ENCODE measurements at places on chromosomes 7 and 10.

DNA sequence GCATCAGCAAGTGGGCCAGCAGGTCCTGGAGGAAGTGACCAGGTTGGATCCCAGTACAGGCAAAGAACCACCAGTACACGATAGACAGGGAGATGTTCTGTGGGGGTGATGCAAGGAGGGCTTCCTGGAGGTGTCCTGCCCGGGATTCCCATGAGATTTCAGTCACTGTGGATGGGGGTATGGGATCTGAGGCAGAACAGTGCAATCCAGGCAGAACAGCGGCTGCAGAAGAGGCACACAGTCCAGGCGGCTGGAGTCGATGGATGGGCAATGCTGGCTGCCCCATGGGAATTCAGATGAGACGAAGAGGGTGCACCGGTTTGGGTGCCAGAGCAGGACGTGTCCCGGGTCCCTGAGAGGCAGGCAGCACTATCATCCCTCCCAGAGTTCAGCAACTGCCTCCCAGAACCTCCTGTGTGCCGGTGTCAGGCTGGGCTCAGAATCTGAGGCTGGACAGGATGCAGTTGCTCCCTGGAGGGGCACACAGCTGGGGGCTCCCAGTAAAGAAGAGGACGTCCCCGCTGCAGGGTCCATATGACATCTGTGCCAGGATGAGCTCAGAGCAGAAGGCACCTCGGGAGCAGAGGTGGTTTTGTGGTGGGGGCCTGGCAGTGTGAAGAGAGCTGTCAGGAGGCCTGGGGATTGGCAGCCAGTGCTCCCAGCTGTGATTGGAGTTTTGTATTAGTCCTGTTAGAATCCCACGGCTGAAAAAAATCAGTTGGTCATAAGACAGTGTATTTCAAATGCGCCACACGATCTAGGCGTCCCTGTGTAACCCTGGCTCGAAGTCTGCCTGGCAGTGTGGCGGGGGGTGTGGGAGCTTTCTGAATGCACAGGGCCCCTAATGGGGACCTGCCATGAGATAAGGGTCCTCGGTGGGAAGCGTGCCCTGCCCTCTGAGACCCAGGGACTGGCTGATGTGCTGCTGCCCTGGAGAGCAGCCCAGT, 3.2 kb downstream of the KNDC1 start:
- DNase-seq, result no peak

GRCh38 chr10:16854623-16855022, 37.4 kb upstream of the RSU1 start:
- peak; percentile 71 for DNase-seq

GRCh38 chr10:129350690-129351089, 116.4 kb upstream of the MGMT start:
- DNase-seq, result no peak

- no peak for DNase-seq
Observed at GRCh38 chr7:96122746-96123145, 199.2 kb downstream of the SLC25A13 start.

DNA sequence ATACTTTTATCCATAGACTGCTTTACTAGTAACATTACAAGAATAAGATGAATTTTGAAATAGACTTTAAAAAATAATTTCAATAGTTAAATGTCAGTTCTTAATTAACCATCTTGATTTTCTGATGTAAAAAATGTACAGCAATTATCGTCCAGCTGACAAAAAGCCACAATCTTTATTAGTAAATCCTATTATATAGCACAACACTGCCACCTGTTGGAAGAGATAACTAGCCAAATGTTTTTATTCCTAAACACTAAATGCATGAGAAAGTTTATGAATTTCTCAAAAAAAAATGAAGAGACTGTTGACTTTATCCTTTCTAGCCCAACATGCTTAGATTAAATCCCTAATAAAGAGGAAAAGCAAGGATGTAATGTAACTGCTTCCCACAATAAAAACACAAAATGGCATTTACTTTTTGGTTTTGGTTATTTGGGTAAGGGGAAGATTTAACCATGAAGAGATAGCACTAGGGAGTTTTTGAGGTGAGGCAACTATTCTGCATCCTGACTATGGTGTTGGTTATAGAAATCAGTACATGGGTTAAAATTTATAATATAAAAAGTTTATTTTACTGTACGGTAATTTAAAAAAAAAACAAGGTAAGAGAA, 8.0 kb downstream of the COA1 start:
- peak; percentile 79 for DNase-seq

GRCh38 chr7:131455001-131455400, 101.4 kb downstream of the PODXL start:
- no peak for DNase-seq

DNA sequence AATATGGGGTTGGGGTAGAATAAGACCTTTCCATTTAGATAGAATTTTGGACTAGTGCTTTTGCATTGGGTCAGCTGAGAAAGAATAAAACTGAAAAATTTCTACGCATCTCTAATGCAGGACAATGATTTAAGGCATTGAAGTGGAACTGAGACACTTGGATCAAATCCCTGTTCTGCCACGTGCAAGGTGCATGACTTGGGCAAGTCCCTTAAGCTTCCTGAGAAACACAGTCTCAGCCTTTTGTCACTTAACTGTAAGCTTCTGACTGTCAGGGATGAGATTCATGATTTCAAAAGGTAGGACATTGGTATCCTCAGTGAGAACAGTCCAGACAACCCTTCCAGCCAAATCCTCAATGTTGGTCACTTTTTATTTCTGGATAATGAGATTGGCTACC, 59.2 kb downstream of the ENTPD1 start:
- peak; percentile 29 for DNase-seq

DNA sequence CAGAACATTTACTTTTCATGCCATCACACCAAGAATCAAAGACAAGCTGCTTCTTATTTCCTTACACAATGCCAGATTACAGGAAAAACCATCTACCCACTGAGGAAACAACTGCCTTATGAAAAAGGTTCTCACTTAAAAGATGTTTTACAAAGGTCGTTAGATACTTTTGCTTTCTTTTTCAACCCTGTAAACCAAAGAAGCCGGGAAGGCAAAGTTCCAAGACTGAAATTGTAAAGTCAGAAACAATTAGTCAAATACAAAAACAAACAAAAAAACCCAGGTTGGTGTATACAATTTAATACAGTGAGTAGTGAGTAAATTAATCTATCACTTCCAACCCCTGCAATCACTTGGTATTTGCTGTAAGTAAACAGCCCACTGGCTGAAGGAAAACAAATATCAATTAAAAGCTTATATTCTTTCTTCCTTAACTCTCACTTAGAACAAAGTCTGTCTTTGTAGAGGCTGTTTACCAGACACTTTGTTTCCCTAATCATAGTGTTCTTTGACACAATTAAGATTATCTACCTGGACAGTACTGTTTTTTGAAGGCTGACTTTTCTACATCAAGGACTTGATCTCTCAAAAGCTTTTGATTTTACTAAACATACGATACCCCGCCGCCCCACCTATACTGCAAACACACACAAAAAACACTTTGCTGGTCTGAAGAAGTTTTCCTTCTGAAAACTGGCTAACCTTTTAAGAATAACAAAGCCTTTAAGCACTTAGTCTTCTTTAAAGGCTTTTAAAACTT, 18.1 kb downstream of the ERLIN1 start:
- DNase-seq, result peak; percentile 24

DNA sequence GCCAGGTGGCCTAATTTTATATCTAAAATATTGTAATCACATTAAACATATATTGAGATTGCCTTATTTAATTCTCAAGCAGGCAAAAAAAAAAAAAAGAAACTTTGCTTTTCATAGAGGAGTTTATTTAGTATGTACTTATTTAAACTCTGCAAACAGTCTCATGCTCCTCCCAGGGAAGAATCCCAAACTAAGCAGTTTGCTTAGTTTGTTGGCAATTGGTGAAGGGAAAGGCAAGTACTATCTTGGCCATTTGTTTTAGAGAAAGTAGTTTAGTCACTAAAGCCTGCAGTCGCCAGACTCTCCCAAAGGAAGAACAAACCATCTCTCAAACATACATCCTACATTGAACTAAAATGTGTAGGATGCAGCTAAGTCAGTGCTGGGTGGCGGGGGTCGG, 226.8 kb downstream of the CDC14C start:
- no peak for DNase-seq

DNA sequence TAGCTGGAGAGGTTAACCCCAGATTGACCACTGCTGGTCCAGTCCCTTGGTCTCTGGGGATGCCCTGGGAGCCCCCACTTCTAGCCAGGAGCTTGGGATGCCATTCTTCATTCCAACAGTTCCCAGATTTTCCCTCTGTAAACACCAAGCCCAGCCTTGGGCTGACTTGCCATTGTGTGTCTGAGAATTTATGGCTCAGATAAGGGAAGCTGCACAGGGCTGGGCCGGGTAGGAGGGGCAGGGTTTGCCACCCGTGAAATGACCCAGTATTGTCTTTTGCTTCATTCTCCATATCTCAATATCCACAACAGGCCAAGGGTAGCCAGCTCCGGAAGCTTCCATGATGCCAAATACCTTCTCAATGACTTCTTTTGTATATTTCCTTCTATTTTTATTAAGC, 32.1 kb downstream of the AFAP1L2 start:
- DNase-seq, result peak; percentile 56

DNA sequence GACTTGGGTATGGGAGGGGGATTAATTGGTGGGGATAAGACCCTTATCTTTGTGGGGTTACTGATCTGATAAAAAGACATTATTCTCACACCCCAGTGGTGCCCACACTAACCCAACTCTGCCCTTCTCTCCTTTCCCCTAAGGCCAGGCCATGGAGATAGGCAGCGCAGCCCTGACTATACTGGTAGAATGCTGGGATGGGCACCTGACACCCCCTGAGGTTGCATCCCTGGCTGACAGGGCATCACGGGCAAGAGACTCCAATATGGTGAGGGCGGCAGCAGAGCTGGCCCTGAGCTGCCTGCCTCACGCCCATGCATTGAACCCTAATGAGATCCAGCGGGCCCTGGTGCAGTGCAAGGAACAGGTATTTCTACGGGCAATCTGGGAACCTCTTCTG, 12.7 kb downstream of the ZSWIM8 start:
- DNase-seq, result no peak

DNA sequence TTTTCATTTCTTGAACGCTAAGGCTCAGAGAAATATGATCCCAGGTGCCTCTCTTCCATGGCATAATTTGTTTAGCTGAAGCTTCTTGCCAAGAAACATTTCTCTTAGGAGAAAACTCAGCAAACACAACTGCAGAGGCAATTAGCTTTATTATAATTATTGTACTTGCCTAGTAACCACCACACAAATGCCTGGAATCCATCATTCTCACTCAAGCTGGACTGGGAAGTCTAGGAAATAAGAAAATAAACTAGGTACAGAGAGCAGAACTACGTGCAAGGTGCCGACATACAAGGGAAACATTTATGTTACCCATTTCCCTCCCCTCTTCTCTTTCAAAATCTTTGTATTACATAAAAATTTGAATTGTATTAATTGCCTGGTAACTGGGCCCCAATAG, 15.1 kb downstream of the SLC35B4 start:
- no peak for DNase-seq

DNA sequence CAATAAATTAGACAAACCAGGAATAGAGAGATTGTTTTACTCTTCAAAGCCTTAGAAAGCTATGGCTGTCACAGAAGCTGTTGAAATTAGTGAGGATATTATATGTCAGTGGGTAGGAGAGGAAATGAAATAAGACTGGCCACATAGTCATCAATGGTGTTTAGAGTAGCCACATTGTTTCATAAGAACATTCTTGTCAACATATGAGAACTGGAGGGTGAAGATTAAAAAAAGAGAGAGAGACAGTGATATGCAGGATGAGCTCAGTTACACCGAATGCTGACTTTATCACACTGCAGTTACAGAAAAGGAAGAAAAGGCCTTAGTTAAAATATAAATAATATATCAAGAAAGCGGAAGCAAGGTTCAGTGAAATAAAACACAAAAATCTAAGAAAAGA, 412.0 kb downstream of the CNTNAP2 start:
- DNase-seq, result no peak

DNA sequence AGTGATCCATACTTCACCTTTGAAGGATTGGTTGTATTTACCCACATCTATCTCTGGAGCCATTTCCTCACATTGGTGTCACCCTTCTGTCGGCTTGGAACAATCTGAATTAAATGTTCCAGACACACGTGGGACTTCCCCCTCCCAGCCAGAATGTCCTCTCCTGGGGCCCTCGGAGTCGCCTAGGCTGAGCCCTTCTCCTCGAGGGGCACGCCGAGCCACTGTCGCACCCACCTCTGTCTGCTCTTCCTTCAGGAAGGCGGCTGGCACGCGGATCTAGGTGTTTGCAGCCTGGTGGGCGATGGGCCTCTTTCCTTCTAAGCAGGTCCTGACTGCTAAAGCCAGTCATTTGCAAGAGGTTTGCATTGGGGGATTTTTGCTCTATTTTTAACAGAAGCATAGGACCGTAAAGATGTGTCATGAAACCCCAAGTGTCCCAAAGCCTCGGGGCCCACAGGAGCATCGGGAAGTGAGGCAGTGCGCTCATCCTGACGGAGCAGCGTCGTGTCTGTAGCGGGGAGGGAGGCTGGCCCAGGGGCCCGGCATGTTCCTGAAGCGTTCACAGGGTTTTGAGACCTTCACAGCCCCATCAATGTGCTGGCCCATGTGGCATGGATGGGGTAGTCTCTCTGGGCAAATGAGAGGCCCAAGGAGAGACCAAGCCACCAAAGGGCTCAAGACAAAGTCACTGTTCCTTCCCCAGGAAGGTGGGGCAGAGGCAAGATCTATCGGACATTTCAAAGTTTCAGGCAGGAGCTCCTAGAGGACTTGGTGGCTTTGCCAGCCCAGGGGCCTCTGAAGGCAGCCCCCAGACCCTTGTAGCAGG, 86.7 kb downstream of the RGS10 start:
- no peak for DNase-seq

DNA sequence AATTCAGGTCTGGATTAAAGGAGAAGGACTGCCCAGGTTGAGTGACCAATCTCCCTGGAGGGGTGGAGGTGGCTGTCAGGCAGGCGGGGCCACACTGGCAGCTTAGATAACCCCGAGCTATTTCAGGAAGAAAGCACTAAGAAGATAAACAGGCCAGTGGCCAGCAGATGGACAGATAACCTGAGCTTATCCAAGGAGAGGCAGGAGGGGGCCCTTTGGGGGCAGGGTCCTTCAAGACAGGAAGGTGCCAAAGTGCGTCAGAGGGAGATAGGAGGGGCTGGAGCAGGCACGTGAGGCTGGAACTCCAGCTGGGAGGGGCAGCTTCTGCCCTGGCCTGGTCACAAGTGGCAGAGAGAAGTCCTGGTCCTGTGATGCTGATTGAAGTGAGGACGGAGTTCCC, 29.8 kb upstream of the PODXL start:
- peak; percentile 55 for DNase-seq

- no peak for DNase-seq
Observed at GRCh38 chr10:18075881-18076280, 64.3 kb upstream of the CACNB2 start.

All from dermis blood vessel endothelial cell (primary cell).